ENCODE measurements at places on chromosomes 16 and 17. TPM values are rescaled to one million over a fixed set of nuclear protein-coding genes. Genes with fewer than 3 reads are reported as not detected.

- no peak overlapping the region for H3K27ac ChIP-seq
- no peaks in the 10 kb centered on the region for H3K4me1 ChIP-seq
- peaks cover 4% of the 10 kb centered on the region for H3K27me3 ChIP-seq
- DNase-seq, result no peak
Observed at GRCh38 chr17:17466511-17466910, 10.3 kb upstream of the MED9 start.

GRCh38 chr16:67951485-67951884 is 7.6 kb upstream of the LCAT start:
- no peak overlapping the region for H3K4me3 ChIP-seq
- H3K4me1 ChIP-seq, result no peaks in the 10 kb centered on the region
- no peak overlapping the region for H3K27ac ChIP-seq
- no peaks in the 10 kb centered on the region for H3K27me3 ChIP-seq
- H3K36me3 ChIP-seq, result peaks cover 12% of the 10 kb centered on the region

DNA sequence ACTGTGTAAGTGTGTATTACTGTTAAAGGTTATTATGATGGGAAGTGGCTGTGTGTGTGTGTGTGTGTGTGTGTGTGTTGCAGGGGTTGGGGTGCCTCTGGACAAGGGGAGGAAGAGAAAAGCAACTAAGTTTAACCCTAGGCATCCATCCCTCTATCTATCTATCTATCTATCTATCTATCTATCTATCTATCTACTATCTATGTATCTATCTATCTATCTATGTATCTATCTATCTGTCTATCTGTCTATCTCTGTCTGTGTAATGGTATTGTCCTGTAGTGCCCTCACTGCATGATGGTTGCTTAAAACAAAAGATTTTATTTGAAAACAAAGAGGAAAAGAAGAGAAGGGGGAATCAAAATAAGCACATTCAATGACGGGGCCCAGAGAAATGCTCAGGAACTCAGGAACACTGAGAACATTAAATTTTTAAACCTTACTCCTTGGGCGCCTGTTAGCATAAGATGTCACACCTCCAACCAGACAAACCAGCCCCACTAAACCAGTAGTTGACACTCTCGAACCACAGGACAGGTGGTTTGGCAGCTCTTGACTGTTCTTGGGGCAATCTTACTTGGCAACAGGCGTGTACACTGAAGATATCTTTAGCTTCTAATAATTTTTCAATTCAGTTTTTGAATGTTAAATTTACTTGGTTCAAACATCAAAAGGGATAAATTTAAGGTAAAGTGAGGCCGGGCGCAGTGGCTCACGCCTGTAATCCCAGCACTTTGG is 5.1 kb upstream of the RPL26 start:
- H3K36me3 ChIP-seq, result peaks cover under 1% of the 10 kb centered on the region
- no peak overlapping the region for H3K27ac ChIP-seq
- peaks cover 23% of the 10 kb centered on the region for H3K4me1 ChIP-seq
- DNase-seq, result no peak

DNA sequence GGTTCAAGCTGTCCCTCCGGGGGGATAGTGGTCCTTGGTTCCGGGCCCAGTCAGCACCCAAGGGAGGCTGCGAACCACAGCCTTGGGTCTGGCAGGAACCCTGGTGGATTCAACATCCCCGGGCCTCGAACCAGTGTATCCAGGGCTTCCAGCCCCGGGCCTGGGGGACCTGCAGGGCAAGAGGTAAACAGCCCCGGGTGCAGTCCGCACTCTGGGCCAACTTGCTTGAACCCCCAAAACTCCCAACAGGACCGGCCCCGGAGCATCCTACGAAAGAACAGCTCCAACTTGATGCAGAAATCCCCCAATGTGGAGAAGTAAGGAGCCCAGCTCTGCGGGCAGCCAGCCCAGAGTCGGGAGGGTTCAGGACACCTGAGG is 1.5 kb upstream of the NEURL4 start:
- peak overlapping the region; percentile 96 for H3K27ac ChIP-seq
- DNase-seq, result no peak
- H3K27me3 ChIP-seq, result no peaks in the 10 kb centered on the region
- H3K36me3 ChIP-seq, result peaks cover 4% of the 10 kb centered on the region
- H3K4me1 ChIP-seq, result peaks cover 51% of the 10 kb centered on the region
- H3K4me3 ChIP-seq, result peak overlapping the region; percentile 80

SEPTIN1 gene
- 163 TPM for total RNA-seq

GRCh38 chr16:87384162-87384874 is 742 bp upstream of the FBXO31 start:
- peak overlapping the region; percentile 80 for H3K4me3 ChIP-seq

- H3K27me3 ChIP-seq, result no peaks in the 10 kb centered on the region
- H3K27ac ChIP-seq, result no peak overlapping the region
- no peaks in the 10 kb centered on the region for H3K4me1 ChIP-seq
- no peak overlapping the region for H3K4me3 ChIP-seq
Observed at GRCh38 chr17:10215286-10215685, 16.9 kb upstream of the GAS7 start.

AATK gene
- total RNA-seq, result 0.98 TPM

DNA sequence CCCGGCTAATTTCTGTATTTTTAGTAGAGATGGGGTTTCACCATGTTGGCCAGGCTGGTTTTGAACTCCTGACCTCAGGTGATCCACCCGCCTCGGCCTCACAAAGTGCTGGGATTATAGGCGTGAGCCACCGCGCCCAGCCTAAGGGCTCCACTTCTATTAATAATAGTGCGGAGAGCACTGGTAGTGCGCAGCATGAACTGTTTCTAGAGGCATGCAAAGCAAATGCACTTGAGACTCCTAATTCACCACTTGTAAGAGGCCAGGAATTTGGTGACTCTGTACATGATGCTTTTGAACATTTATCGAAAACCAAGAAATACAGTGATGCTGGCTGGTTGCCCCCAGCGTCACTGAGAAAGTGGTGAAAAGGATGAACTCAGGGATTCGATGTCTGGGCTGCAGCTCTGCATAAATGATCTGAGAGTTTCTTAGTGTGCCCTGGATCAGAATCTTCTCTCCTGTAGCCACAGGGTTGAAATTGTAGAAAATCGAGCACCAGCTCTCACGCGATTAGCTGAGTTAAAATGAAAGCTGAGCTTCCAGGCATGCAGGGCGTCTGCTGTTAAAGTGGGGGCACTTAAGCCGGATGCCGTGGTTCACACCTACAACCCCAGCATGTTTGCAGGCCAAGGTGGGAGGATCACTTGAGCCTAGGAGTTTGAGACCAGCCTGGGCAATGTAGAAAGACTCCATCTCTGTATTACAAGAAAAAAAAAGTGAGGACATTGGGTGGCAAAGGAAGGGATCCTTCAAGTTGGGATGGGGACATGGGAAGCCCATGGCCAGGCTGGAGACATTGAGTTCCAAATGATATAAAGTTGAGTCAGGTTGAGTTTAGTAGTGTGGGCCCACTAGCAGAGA is 4.8 kb downstream of the RNF213 start:
- H3K4me3 ChIP-seq, result peak overlapping the region; percentile 89
- H3K27me3 ChIP-seq, result no peaks in the 10 kb centered on the region
- DNase-seq, result peak; percentile 90
- peaks cover 27% of the 10 kb centered on the region for H3K36me3 ChIP-seq
- H3K27ac ChIP-seq, result peak overlapping the region; percentile 89

CNTNAP1 gene
- 0.25 TPM for total RNA-seq

DNA sequence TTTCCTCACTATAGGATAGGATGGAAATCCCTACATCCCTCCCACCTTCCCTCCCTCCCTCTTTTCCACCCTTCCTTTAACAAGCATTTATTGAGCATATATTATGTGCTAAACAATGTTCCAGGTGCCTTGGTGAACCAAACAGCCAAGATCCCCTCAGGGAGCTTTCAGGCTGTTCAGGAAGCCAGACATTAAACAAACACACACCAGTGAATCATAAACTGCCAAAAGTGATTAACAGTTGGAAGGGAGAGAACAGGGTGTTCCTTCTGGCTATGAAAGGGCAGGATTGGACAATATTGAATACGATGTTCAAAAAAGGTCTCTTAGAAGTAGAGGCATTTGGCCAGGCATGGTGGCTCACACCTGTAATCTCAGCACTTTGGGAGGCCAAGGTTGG is 22.8 kb upstream of the CNEP1R1 start:
- no peaks in the 10 kb centered on the region for H3K36me3 ChIP-seq
- H3K4me3 ChIP-seq, result no peak overlapping the region
- H3K4me1 ChIP-seq, result no peaks in the 10 kb centered on the region
- H3K27ac ChIP-seq, result no peak overlapping the region

DNA sequence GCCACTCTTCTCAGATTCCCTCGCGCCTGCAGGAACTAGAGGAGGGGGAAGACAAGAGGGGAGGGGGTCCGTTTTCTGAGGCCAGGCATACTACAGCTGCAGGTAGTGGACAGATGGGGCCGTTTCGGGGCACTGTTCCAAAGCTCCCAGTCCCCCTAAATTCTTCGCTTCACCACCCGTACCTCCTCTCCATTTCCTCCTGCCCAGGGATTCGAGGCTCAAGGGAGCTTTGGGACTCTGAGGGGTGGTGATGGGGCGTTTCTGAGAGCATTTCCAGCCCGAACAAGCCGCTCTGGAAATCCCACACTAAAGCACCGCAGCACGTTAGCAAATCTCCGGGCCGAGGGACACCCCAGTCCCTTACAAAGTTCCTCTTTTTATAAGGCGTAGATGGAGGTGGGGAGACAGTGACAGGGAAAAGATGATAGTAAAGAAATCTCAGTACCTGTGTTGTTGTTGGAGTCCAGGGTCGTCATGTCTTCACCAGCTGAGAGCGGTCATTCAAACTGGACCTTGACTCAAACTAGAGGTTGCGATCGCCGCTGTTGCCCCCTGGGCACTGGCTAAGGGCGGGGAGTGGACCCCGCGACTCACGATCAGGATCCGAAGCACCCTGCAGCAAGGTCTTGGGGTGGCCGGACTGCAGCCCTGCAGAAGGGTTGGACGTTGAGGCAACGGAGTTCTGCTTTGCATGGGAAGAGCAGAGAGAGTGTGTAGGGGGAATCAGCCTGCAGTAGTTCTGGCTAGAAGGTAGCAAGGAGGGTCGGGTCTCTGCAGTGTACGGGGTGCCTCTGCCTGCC is 570 bp downstream of the NR1D1 start:
- H3K27me3 ChIP-seq, result no peaks in the 10 kb centered on the region
- peak overlapping the region; percentile 90 for H3K27ac ChIP-seq
- peak overlapping the region; percentile 85 for H3K4me3 ChIP-seq
- H3K36me3 ChIP-seq, result peaks cover 37% of the 10 kb centered on the region
- no peak for DNase-seq

DNA sequence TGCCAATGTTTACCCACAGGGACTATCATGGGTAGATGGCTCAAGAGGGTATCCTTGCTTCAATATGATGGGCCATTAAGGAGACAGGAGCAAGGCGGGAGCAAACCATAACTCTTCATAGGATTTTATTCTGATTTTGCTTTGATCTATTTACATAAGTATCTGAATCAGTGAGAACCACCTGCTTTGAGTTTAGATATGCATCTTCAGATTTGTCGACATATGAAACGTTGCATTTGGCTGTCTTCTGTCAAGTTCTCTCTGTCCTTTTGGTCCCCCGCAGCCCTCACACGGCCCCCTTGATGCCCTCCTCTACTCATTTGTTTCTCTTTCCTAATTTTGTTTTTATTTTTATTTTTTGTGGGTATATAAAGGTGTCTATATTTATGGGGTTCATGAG is 16.2 kb downstream of the WWOX start:
- no peaks in the 10 kb centered on the region for H3K4me1 ChIP-seq
- H3K36me3 ChIP-seq, result peaks cover 15% of the 10 kb centered on the region
- H3K27me3 ChIP-seq, result no peaks in the 10 kb centered on the region
- no peak overlapping the region for H3K27ac ChIP-seq
- DNase-seq, result no peak

- H3K4me1 ChIP-seq, result peaks cover 13% of the 10 kb centered on the region
- H3K27me3 ChIP-seq, result no peaks in the 10 kb centered on the region
- H3K36me3 ChIP-seq, result no peaks in the 10 kb centered on the region
- no peak overlapping the region for H3K4me3 ChIP-seq
Observed at GRCh38 chr17:29063992-29064391, 21.1 kb downstream of the PIPOX start.

- no peaks in the 10 kb centered on the region for H3K27me3 ChIP-seq
- no peak overlapping the region for H3K4me3 ChIP-seq
- no peaks in the 10 kb centered on the region for H3K36me3 ChIP-seq
- no peaks in the 10 kb centered on the region for H3K4me1 ChIP-seq
- no peak overlapping the region for H3K27ac ChIP-seq
Observed at GRCh38 chr16:49639739-49640431, 216.0 kb downstream of the ZNF423 start.

HIGD1B gene
- not detected for total RNA-seq

DNA sequence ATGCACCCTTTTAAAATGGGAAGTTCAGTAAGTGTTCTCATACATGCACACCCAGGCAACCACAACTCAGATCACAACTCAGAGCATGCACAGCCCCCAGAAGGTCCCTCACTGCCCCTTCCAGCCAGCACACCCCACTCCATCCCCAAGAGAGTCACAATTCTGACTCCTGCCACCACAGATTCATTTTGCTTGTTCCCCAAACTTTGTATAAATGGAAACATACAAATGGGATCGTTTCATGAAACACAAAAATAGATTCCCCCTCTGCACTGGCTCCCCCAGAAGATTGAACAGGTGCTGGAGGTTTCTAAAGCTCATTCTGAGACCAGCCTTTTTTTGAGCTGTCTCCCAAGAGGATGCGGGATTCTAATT is 3.3 kb upstream of the TNFRSF13B start:
- no peaks in the 10 kb centered on the region for H3K27me3 ChIP-seq
- DNase-seq, result no peak
- no peak overlapping the region for H3K4me3 ChIP-seq
- H3K36me3 ChIP-seq, result no peaks in the 10 kb centered on the region
- H3K4me1 ChIP-seq, result peaks cover 15% of the 10 kb centered on the region

DNA sequence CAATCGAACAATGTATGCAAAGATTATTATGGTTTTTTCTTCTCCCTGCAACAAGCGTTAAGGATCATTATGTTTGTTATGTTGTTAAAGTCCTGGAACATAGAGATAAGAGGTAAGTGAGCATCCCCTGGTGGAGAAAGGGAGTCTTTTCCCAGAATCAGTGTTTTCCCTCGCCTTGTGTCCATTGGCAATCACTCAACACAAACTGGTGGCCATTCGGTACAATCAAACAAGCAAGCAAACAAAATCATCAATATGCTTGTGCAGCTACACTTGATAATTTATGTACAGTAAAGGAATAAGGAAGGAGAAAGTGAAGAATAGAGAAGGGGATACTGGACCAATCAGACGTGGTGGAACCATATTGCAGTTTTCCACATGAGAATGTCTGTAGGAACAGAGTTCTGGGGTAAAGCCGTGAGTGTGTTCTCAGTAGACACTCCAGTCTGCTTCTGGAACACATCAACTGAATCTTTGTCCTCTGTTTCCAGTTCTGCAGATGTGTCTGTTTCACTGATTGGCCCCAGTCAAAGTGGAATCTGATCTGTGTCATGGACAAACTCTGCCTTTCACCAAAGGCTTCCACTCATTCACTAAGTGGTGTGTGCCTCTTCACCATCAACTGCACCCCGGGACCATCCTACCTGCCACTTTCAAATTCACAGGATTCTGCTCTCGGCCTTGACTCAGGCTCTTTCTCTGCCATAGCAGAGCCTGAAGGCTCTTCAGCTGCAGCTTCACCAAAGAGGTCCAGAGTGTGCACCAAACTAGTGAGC is 169.5 kb downstream of the AHSP start:
- no peaks in the 10 kb centered on the region for H3K27me3 ChIP-seq
- DNase-seq, result no peak
- H3K4me1 ChIP-seq, result peaks cover 18% of the 10 kb centered on the region
- no peak overlapping the region for H3K4me3 ChIP-seq

GRCh38 chr17:57706761-57707160 is 38.3 kb downstream of the CCDC182 start:
- H3K36me3 ChIP-seq, result no peaks in the 10 kb centered on the region
- no peak overlapping the region for H3K4me3 ChIP-seq
- no peak overlapping the region for H3K27ac ChIP-seq
